EH (cell line): ENCODE measurements at places on chromosomes 7 and 10.

DNA sequence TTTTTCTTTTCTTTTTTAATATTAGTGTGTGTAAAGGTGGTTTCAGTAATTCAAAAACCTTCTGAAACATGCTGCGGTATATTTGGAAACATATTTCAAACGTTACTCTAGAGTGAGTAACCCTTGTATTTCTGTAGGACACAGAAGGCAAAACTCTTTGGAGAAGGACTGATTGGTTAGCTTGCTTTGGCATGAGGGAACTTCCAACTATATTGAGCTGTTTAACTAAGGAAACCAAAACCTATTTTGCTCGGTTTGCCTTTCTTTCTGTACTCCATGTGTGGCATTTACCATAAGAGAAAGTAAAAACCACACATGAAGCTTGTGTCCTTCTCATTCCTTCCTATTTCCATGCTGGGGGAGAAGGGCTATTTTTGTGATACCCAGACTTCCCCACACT lies 149.8 kb downstream of the DYNC1I1 start:
- DNase-seq: no peak

DNA sequence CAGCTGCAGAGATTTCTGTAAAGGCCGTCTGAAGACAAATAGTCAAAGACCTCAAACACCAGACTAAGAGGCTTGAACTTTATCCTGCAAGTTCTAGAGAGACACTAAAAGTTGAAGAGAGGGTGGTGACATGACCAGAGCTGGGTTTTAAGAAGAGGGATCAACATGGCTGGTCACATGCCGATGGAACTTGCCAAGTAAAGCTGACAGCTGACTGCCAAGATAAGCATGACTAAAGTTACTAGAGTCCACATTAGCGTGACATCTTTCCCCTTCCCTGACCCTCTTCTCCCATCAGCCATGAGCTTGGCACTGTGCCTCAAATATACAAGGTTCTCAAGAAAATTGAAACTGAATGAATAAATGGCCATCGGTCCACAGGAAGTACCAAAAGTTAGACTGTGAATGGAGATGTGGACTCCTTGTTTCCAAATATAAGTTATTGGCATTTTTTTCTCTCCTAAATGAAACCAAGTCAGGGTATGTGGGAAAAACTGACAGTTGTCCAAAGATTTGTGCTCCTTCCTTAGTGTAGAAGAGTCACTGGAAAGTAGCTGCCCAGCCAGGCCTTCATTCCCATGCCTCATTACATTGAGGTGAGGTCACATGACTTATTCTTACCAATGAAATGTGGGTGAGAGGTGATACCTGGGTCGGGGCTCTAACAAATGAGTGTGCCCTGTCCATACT lies 24.5 kb downstream of the XPNPEP1 start:
- peak; percentile 61 for DNase-seq

DNA sequence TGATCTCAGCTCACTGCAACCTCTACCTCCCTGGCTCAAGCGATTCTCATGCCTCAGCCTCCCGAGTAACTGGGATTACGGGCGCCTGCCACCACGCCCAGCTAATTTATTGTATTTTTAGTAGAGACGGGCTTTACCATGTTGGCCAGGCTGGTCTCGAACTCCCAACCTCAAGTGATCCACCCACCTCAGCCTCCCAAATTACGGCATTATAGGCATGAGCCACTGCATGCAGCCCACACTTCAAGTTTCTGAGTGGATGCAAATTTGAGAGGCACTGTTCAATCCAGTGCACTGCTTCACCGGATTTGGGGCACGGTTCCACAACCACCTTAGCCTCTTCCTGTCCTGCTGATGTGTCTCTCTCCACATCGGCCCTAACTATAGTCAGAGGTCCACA lies 16.5 kb downstream of the CNPY1 start:
- DNase-seq: no peak

- DNase-seq: peak; percentile 80
Observed at GRCh38 chr7:77866786-77867536, 68.4 kb downstream of the PHTF2 start.

DNA sequence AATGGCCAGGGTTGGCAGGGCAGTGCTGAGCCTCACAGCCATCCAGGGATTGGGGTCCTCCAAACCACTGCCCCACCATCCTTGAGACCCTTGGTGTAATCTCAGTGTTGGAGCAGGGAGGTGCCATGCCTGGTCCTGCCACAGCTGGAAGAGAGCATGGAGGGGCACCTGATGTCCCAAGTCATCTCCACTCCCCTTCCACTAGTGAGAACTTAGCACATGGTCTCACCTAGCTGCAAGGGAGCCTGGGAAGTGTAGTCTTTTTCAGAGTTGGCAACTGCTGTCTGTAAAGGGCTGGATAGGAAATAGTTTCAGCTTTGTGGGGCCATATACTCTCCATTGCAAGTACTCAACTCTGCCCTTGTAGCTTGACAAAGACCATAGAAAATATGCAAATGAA lies 238.7 kb downstream of the RPS24 start:
- DNase-seq: no peak

GRCh38 chr7:96861-97260 lies 95.5 kb upstream of the FAM20C start:
- DNase-seq: no peak

DNA sequence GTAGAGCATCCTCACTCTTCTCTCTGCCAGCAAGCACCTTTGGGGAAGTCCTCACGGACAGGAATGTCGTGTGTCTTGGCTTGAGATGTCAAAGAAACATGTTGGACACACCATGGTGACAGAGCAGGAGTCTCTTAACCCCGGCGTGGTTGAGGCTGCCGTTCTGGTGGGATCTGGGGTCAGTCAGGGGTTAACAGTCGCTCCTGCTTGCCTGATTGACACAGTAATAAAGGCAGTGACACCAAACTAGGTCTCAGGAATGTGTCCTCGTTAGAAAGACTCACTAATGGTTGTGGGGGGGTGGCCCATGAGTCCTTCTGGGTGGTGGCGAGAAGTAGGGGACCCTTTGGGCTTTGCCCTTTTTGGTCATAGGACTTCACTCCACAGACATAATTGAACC lies 69.0 kb downstream of the TCF7L2 start:
- DNase-seq: no peak

- no peak for DNase-seq
Observed at GRCh38 chr7:23469150-23469960, 936 bp downstream of the IGF2BP3 start.
